ENCODE measurements at places on chromosomes 1 and 21. TPM values are rescaled to one million over a fixed set of nuclear protein-coding genes. Genes with fewer than 3 reads are reported as not detected.
A peak's percentile ranks its signal among the peaks of the same experiment; 100 is the strongest.

GRCh38 chr1:3677484-3677883 lies 25.2 kb downstream of the TP73 start:
- peak; percentile 41 for DNase-seq

DNA sequence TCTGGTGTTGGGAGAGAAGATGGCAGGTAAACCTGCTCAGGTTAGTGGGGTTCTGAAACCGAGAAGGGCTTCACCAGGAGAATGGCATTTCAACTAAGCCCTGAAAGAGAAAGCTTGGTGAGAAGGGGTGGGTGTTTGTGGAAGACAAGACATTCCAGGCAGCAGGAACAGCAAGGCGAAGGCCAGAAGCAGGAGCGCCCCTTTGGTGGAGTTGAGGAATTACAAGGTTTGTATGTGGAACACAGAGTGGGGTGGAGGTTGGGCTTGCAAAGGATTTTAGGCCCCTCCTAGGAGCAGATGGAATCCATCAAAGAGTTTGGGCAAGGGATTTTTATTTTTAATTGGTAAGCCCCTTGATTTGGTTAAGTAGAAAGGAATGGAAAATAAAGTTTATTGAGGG lies 24.8 kb upstream of the ELOA start:
- DNase-seq: no peak

GRCh38 chr1:162571696-162572095 lies 10.2 kb downstream of the UAP1 start:
- no peak for DNase-seq

DNA sequence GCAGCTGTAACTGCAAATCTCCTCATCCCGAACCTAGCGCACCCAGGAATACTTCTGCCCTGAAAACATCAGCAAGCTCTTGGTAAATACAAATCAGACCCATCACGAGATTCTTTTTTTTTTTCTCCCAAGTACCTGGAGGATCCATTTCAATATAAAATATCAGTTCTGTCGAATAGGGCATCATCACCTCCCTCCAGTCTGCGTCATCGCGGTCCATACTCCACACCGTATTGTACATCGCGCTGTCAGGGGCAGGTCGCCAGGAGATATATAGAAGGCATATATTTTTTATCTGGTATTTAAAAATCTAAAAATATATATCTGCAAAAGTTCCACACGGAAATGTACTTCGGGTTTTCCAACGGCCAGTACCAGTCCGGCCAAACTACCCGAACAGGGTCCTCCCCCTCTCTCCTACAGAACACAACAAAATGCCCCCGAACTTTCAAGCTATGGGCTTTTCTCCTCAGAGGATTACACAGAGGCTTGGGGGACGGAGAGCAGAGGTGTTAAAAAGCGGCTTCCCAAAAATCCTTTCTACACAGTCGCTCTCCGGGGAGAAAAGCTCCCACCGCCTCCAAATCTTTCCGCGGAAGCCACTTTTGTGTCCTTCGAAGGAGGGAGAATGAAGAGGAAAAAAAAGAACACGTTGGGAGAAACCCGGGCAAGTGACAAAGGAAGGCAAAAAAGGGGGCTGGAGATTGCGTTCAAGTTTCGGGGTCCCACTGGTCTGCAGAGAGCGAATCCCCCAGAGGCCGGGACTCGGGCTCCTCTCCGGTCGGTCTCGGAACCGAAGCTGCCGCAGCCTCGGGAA lies 509 bp downstream of the PIK3R3 start:
- DNase-seq: peak; percentile 47

The EDEM3 gene
- 66.0 TPM for total RNA-seq

The AKR1A1 gene
- total RNA-seq: 118 TPM

The MTARC2 gene
- total RNA-seq: 41.8 TPM

The HCRTR1 gene
- total RNA-seq: not detected

The VWA5B1 gene
- total RNA-seq: 0.80 TPM

The DNM3 gene
- total RNA-seq: 1.4 TPM

The ACBD3 gene
- total RNA-seq: 36.6 TPM
